ENCODE measurements at places on chromosomes 7 and 10. TPM values are rescaled to one million over a fixed set of nuclear protein-coding genes. Genes with fewer than 3 reads are reported as not detected.

The NUP205 gene
- 90.4 TPM for total RNA-seq

The PTF1A gene
- not detected for total RNA-seq

The GPR15LG gene
- total RNA-seq = 0.41 TPM

The CCNY gene
- 51.9 TPM for total RNA-seq

The MYH16 gene
- 0.23 TPM for total RNA-seq

- peaks cover 13% of the 10 kb centered on the region for H3K4me1 ChIP-seq
- no peak overlapping the region for H3K4me3 ChIP-seq
- no peak for DNase-seq
- H3K27me3 ChIP-seq = no peaks in the 10 kb centered on the region
- no peaks in the 10 kb centered on the region for H3K36me3 ChIP-seq
Measured at GRCh38 chr7:151371266-151371665, 29.7 kb downstream of the NUB1 start.

- no peak for DNase-seq
- H3K4me3 ChIP-seq = no peak overlapping the region
- no peak overlapping the region for H3K27ac ChIP-seq
- no peaks in the 10 kb centered on the region for H3K36me3 ChIP-seq
- H3K27me3 ChIP-seq = no peaks in the 10 kb centered on the region
Measured at GRCh38 chr10:5691786-5692185, 7.1 kb downstream of the TASOR2 start.

DNA sequence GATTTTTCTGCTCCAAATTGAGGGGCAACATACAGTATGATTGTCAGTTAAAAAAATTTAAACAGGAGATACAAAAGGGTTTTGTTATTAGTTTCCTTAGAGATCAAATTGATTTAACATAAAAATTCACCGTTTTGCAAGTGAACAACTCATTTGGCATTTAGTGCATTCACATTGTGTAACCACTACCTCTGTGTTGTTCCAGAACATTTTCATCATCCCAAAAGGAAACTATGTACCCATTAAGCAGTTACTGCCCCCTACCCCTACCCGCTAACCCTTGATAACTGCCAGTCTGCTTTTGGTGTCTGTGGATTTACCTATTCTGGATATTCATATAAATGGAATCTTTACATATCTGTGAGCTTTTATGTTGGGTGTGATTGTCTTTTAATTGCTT, 3.1 kb downstream of the ZRANB1 start:
- H3K27me3 ChIP-seq = no peaks in the 10 kb centered on the region
- H3K4me1 ChIP-seq = peaks cover 15% of the 10 kb centered on the region
- H3K27ac ChIP-seq = no peak overlapping the region
- no peak for DNase-seq
- H3K36me3 ChIP-seq = no peaks in the 10 kb centered on the region

GRCh38 chr7:91683823-91684222, 196.7 kb downstream of the MTERF1 start:
- no peak for DNase-seq
- no peaks in the 10 kb centered on the region for H3K27me3 ChIP-seq
- H3K27ac ChIP-seq = no peak overlapping the region
- H3K4me3 ChIP-seq = no peak overlapping the region

DNA sequence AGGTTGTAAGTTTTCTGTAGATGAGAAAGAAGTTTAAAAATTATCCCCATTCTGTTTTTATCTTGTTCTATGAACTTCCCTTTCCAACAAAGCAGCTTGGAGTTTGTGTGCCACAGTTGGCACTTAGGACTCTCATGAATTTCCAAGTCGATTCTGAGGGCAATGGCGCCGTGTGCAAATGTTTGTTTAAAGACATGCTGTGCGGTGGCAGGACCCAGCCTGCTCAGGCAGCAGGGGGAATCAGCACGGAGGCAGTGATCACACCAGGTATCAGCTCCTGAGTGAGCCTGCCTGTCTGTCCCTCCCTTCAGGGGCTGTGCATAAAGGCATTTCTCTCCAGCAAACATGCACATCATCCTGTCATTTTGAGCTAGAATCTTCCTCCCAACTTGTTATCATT, 109.8 kb upstream of the WDR11 start:
- no peak overlapping the region for H3K27ac ChIP-seq
- peaks cover 16% of the 10 kb centered on the region for H3K27me3 ChIP-seq
- no peak overlapping the region for H3K4me3 ChIP-seq
- DNase-seq = no peak
- H3K4me1 ChIP-seq = no peaks in the 10 kb centered on the region
- no peaks in the 10 kb centered on the region for H3K36me3 ChIP-seq

GRCh38 chr10:32123021-32123420, 66.8 kb upstream of the KIF5B start:
- H3K27ac ChIP-seq = no peak overlapping the region
- no peak for DNase-seq
- H3K36me3 ChIP-seq = no peaks in the 10 kb centered on the region
- no peaks in the 10 kb centered on the region for H3K27me3 ChIP-seq
- no peak overlapping the region for H3K4me3 ChIP-seq

DNA sequence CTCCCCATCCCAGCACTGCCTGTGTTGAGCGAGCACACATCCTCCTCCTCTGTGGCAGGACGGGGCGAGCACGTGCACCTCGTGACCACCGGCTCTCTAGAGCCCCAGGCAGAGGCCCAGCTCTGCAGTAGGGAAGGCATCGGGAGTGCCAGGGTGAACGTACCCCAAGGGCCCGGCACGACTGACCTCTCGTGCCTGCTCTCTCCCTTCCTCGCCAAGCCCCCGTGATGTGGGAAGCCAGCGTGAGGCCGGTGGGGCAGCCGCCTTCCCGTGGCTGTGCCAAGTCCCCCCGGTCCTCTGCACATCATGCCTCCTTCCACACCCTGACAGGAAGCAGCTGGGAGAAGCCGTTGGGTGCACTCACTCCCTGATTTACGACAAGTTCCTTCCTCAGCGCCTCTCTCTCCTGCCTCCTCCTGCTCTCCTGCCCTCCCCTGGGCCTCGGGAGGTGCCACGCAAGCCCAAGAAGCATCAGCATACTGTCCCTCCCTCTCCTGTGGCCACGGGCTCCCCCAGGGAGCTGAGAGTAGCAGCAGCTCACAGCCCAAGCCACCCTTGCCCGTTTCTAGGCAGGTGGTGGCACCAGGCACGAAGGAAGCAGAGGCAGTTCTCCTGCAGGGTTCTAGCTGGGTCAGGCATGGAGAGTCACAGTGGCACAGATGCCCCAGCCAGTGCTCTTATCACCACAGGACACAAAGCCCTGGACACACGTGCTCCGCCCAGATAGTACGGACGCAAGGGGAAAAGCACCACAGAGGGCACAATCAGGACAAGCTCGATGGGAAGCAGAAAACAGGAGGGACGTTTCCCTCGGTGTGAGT, 47.0 kb downstream of the AMZ1 start:
- no peak overlapping the region for H3K27ac ChIP-seq
- peaks cover 9% of the 10 kb centered on the region for H3K4me1 ChIP-seq
- no peak overlapping the region for H3K4me3 ChIP-seq
- no peak for DNase-seq
- no peaks in the 10 kb centered on the region for H3K27me3 ChIP-seq
- 0 out of 2 replicates have a peak, but pooled peaks cover 3% of the 10 kb centered on the region for H3K36me3 ChIP-seq

DNA sequence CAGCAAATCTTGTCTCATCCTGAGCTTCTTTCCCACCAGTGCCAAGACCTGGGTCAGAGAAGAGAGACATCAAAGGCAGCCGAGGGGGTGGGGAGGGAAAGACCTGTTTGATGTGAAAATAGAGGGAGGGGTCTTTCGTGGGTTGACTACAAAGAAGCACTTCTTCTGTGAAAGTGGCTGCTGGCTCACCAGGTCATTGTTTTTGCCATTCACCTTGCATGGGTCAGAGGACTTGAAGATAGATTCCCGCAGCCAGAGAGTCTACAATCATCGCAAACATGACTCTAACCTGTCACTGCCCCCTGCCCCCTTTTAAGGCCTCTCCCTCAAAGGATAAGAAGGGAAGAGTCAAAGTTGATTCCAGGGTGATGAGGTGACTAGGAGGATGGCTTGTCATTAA, 166.1 kb upstream of the BMPER start:
- no peak overlapping the region for H3K27ac ChIP-seq
- no peaks in the 10 kb centered on the region for H3K36me3 ChIP-seq
- no peak overlapping the region for H3K4me3 ChIP-seq

DNA sequence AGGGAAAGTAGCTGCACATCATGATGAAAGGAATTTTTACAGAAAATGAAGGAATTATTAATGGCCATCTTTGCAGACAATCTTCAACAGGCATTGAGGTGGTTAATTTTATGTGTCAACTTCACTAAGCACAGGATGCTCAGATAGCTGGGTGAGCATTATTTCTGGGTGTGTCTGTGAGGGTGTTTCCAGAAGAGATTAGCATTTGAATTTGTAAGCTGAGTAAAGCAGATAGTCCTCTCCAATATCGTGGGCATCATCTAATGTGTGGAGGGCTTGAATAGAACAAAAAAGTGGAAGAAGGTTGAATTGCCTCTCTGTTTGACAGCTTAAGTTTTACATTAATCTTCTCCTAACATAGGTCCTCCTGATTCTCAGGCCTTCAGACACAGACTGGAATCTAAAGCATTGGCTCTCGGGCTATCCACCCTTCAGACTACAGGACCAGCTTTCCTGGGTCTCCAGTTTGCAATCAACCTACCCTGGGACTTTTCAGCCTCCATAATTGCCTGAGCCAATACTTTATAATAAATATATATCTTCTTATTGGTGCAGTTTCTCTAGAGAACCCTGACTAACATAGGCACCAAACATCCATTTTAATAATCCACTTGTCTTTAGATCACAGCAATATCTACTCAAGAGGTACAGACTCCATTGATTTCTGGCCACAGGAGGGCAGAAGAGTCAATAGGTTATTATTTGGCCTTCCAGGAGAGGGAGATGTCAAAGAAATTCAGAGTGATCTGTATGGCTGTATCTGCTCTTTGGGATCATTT, 10.5 kb upstream of the CRPPA start:
- DNase-seq = no peak
- no peaks in the 10 kb centered on the region for H3K27me3 ChIP-seq
- no peak overlapping the region for H3K4me3 ChIP-seq
- H3K27ac ChIP-seq = no peak overlapping the region

GRCh38 chr7:38222481-38223096, 44.5 kb downstream of the STARD3NL start:
- peak; percentile 54 for DNase-seq
- H3K27me3 ChIP-seq = no peaks in the 10 kb centered on the region

DNA sequence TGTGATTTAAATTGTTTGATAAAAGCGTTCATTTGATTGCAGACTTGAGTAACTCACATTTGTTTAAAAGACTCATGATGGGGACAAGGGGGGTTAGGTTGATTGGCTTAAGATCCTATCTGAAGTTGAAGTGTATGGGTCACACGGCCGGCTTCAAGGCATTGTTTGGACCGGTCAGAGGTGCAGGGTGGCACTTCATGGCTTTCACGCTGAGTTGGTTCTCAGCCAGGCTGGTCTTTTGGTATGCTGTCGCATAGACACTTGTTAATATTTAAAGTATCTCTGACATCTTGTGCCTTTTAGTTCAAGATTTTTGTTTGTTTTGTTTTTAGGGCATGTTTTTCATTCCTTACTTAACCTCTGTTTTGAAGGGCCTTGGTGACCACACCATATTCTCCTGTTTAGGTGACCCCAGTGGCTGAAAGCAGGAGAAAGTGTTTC, 58.1 kb downstream of the CCNY start:
- no peak for DNase-seq
- H3K27me3 ChIP-seq = no peaks in the 10 kb centered on the region
- no peaks in the 10 kb centered on the region for H3K36me3 ChIP-seq
- no peaks in the 10 kb centered on the region for H3K4me1 ChIP-seq
- no peak overlapping the region for H3K27ac ChIP-seq

DNA sequence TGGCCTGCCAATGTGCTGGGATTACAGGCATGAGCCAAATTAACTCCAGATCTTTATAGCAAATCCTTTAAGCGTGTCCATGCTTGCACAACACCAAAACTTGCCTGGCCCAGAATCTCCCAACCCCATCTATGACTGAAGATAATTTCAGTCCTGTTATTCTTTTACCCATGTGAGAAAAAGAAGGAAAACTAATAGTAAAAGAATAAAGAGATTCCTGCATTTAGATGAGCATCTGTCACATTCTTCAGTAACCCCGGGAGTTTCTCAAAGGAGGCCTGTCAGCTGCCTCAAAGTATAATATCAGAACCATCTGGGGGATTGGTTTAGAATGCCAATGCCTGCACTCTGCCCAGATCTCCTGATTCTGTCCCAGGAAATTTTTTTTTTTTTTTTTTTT, 158.1 kb upstream of the KMT2E start:
- no peaks in the 10 kb centered on the region for H3K4me1 ChIP-seq
- H3K27me3 ChIP-seq = peaks cover 11% of the 10 kb centered on the region
- no peak for DNase-seq
- no peaks in the 10 kb centered on the region for H3K36me3 ChIP-seq
- no peak overlapping the region for H3K4me3 ChIP-seq

DNA sequence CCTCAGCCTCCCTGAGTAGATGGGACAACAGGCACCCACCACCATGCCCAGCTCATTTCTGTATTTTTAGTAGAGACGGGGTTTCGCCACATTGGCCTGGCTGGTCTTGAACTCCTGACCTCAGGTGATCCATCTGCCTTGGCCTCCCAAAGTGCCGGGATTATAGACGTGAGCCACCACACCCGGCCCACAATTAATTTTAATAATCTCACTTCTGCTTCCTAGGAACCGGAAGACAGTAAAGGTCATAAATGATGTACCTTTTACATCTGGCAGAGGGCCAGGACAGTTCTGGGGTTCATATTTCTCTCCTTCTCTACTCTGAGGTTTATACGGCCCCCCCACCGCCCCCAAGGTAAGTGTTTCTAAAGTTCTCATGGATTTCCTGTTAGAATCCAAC, 31.2 kb upstream of the AOAH start:
- H3K27me3 ChIP-seq = no peaks in the 10 kb centered on the region
- H3K4me1 ChIP-seq = no peaks in the 10 kb centered on the region
- H3K27ac ChIP-seq = no peak overlapping the region
- H3K4me3 ChIP-seq = no peak overlapping the region
- no peaks in the 10 kb centered on the region for H3K36me3 ChIP-seq

DNA sequence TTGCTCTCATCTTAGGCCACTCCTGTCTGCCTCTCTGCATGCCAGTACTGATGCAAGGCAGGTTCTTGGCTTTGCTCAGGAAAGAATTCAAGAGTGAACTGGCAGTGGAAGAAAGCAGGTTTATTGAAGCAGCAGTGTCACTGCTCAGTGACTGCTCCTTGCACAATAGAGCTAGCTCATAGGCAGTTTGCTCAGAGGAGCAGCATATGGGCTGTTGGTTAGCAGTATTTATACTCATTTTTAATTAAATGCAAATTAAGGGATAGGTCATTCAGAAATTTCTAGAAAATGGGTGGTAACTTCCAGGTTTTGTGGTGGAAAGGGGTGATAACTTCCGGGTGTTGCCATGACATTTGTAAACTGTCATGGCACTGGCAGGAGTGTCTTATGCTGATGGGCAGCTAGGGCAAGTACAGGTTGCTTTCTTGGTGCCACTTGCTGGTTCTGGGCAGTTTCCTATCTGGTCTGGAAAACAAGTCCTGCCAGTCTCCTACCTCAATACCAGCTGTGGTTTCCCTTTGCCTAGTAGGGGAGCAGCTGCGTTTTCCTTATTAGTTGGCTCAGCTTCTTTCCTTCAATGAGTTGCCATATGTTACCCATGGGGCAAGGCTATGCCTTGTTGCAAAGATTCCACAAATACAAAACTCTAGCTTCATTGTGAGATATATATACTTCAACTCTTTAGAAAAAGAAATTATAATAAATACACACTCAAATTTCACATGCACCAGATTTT, 64.8 kb upstream of the CALD1 start:
- no peak overlapping the region for H3K27ac ChIP-seq
- no peaks in the 10 kb centered on the region for H3K36me3 ChIP-seq
- H3K27me3 ChIP-seq = no peaks in the 10 kb centered on the region

- peaks cover 6% of the 10 kb centered on the region for H3K4me1 ChIP-seq
- no peaks in the 10 kb centered on the region for H3K27me3 ChIP-seq
- H3K36me3 ChIP-seq = no peaks in the 10 kb centered on the region
- no peak for DNase-seq
- H3K4me3 ChIP-seq = no peak overlapping the region
Measured at GRCh38 chr10:79380125-79380945, 33.1 kb downstream of the PPIF start.
